ENCODE measurements at places on chromosomes 12 and 14.
A peak's percentile ranks its signal among the peaks of the same experiment; 100 is the strongest.

DNA sequence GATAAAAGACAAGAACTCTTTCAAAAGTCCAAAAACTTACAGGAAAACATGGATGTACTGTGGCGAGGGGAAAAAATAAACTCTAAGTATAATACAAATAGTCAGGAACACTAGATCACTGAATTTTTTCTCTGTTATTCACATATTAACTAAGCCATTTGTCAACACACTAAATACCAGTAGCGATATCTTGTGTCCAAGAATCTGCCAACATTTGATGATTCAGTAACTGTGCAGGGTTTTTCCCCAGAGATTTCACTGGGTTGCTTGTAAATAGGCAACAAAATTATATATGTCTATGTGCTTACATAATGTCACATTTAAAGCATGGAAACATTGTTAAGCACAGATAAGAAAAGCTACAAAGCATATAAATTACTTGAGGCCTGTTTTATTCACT is 205.9 kb downstream of the KIF21A start:
- no peak for DNase-seq

- no peak for DNase-seq
Observed at GRCh38 chr12:9387450-9387849, 179.3 kb upstream of the PZP start.

DNA sequence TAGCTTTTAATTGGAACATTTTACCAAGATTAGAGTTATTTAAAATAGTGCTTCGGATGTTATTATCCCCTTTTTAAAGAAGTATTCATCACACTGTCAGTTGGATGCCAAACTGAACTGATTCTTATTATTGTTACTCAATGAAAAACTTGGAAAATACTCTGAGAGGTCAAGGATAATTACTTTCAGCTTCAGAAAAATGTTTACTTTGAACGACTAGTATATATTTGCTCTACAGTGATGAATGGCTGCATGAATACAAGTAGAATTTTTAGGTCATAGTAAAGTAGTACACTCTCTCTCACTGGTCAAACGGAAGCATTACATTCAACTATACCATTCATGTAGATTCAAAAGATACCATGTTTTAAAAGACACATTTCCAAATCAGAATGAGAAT is 269.2 kb downstream of the CCDC91 start:
- DNase-seq = no peak

DNA sequence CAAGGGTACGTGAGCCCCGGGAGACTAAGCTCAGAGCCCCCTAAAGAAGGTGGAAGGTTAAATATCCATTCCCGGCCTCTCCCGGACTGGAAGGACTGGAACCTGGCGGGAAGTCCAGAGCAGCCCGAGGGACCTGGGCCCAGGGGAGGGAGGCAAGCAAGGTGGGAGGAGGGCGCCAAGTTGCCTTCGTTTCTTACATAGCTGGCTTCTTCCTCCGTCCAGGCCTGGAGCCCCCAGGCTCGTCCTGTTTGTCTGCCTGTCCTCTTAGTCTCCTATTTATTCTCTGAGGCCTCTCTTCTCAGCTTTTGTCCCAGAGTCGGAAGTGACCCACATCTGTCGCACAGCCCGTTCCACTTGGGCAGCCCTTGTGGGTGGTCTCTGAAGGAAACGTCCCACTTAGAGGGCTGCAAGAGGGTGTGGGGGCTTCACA is 745 bp downstream of the PCK2 start:
- no peak for DNase-seq

DNA sequence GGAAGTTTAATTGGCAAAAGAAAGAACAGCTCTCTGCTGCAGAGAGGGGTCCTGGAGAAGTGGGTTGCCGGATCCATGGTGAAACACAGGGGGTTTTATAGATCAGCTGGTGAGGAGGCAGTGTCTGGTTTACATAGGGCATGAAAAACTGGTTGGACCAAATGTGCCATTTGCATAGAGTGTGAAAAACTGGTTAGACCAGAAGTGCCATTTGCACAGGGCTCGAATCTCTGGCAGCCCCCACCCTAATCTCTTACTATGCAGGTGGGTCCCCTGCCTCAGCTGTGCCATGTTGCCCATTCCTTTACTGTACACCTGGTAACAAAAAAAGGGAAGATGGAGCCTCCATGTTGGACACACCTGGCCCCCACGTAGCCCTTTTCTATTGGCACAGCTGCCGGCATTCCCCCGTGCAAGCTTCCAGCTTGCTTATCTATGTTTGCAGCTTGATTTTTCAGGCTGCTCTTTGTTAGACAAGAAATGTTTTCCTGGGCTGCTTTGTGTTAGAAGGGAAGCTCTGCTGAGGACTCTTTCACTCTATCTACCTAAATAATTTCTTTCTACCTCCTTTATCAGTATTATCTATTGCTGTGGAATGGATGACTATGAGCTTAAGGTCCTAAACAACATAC is 61.1 kb upstream of the TMEM132D start:
- no peak for DNase-seq

DNA sequence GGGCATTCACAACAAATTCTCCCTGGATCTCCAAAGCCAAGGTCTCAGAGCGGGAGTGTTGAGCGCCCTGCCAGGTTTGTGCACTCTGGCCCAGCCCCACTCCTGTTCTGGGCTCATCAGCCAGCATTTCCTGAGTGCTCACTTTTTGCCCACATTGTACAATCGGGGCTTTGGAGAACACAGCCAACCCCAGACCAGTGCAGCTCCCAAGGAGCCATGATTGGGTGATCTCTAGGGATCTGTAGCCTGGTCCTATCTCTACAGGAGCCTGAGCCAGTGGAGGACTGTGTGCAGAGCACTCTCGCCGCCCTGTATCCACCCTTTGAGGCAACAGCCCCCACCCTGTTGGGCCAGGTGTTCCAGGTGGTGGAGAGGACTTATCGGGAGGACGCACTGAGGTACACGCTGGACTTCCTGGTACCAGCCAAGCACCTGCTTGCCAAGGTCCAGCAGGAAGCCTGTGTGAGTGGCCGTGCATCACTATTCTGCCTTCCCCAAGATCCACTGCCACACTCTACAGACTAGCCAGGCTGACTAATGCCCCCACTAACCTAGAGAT is 2.8 kb downstream of the ARHGEF40 start:
- no peak for DNase-seq

DNA sequence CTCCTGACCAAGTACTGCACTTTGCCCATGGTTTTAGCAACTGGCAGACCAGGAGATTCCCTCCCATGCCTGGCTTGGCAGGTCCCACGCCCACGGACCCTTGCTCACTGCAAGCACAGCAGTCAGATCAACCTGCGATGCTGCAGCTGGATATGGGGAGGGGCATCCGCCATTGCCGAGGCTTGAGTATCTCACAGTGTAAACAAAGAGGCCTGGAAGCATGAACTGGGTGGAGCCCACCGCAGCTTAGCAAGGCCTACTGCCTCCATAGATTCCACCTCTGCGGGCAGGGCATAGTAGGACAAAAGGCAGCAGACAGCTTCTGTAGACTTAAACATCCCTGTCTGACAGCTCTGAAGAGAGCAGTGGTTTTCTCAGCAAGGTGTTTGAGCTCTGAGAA is 479.8 kb downstream of the FUT8 start:
- DNase-seq = no peak

DNA sequence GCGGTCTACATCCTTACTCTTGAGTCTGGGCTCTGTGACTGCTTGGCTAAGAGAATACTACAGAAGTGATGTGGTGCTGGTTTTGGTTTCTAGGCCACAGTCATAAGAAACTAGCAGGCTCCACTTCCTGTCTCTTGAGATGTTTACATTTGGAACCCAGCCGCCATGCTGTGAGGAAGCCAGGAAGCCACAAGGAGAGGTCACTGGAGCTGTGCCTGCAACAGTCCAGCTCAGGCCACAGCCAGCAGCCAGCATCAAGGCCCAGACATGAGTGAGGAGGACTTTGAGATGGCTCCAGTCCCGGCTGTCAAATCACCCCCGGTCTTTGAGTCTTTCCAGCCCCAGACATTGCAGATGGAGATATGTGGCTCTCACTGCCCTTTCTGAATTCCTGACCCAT is 12.9 kb upstream of the FAM181A start:
- no peak for DNase-seq

DNA sequence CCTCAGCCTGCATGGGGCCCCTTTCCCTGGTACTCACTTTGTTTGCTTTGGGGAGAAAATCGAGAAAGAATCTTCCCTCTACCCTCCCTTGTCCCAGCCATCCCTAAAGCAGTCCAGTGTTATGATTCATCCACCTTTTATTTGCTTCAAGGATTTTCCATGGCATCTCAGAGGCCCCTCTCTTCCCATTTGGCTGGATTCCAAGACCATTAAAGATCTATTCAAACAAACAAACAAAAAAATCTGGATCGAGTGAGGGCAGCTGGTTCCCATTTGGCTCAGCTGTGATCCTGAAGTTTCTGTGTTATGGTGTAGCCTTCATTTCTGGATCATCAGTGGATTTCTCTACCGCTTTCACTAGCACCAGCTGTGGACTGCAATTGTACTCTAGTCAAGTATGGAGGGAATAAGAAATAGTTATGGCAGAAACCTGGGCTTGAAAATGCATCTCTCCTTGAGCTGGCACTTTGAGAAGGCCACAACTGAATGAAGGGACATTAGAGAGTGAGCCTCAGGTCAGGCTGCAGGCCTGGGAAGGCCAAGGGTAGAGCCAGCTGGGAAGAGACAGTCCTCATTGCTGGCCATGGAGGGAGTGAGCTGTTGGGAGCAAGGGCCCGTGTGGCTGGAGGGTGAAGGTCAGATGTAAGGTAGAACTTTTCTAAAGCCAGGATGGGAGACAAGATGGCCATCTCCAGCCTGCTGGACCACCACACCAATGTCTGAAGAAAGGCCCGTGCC is 13.7 kb downstream of the KRT71 start:
- no peak for DNase-seq

GRCh38 chr12:15982471-15982870 is 71.3 kb downstream of the DERA start:
- no peak for DNase-seq

GRCh38 chr12:115088995-115089841 is 405.2 kb upstream of the TBX3 start:
- DNase-seq = no peak

GRCh38 chr14:34170882-34171281 is 220.0 kb upstream of the EGLN3 start:
- DNase-seq = no peak

DNA sequence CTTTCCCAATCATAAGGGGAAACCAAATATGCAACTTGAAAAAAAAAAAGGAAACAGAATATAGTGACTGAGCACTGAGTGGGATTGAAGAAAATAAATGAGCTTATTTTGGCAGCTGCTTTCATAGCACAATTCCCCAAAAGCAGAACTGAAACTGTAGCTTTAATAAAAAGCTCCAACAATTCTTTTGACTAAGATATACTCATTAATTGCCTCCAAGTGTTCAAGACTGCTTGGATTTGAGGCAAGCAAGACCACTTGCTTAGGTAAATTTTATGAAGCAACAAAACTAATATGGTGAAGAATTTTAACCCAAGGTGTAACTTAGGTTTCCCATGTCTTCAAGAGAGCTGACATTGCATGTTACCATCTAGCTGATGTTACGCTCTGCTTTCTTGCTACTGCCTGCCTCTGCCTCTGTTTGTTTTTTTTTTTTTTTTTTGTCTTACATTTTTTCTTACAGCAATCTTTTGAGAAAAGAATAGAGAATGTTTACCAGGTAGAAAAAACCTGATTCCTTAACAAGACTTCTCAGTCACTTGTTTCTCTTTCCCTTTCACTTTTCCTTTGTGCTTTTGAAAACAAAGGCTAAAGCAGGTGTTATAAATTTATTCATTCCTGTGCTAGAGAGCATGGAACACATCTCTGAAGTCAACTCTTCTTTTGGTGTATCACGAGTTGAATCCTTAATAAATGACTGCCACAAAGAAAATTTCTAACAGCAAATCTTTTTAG is 134.4 kb downstream of the BCAT1 start:
- no peak for DNase-seq

GRCh38 chr12:21985155-21985554 is 43.9 kb upstream of the ABCC9 start:
- DNase-seq = no peak

GRCh38 chr14:99030454-99030853 is 241.5 kb downstream of the BCL11B start:
- DNase-seq = peak; percentile 54

DNA sequence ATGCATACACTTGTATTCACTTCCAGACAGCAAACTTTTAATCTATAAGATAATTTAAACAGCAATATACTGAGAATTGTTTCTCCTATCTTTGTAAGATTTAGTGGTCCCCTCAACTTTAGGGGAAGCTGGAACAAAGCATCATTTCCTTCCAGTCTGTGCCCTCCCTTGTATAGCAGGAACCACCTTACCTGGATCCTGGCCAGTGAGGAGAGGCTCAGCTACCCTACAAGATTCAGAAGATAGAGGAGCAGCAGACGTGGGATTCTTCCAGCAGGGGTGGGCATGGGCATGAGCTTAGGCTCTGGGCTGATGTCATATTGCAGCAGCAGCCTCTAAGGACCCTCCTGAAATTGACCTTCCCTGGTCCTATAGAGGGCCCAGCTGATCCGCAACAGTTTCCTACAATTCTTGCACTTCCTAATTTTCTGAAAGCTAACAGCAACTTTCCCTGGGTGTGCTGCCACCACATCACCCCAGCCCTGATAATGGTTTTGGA is 21.3 kb downstream of the MOK start:
- no peak for DNase-seq

DNA sequence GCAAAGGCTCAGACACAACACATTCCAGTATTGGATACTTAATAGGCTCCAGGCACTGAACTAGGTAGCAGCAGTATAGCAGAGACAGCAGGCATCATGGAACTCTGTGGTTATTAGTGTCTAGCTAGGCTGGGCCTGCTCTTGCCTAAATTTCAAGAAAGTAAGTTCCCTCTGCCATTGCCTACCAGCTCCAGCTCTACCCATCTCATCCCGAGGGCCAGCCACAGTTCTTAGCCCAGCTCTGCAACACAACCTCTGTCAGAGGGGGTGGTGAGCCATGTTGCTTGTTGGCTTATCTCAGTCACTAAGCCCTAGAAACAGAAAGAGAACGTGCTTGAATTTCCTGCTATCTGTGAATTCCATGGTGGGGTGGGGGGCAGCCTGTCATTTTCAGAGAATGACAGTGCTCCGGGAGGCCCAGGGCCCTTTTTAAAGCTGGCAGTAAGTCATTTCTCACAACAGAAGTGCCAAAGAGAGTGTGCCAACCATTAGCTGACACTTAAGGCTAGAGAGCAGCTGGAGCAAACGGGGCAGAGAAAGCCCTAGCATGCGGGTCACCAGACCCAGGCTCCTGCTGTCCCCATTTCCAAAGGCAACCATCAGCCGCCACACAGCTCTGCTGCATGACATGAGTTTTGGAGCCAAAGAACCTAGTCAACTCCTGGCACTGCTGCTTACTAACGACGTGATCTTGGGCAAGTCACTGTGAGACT is 105.9 kb downstream of the PRMT8 start:
- DNase-seq = no peak
